ENCODE measurements at places on chromosomes 3 and 15. TPM values are rescaled to one million over a fixed set of nuclear protein-coding genes. Genes with fewer than 3 reads are reported as not detected.

Gene CFAP20DC
- total RNA-seq: 9.9 TPM

Gene FEZF2
- 0.14 TPM for total RNA-seq

DNA sequence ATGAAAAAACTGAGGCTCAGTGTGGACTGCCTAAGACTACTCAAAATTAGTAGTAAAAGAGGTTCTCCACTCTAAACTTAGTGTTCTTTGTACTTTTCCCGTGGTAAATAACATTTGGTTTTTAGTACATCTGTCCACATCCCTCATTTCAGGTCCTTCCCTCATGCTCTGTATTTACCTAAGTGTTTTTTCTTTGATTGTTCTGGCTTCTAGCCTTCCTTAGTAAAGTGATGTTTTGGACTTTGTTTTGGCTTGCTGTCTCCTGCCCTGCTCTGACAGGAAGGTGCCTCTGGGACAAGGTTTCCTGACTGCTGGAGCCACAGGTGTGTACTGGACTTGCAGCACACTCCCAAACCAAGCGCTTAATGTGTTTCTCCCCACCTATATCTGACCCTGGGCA is 29.9 kb upstream of the ALDH1A2 start:
- DNase-seq: no peak

DNA sequence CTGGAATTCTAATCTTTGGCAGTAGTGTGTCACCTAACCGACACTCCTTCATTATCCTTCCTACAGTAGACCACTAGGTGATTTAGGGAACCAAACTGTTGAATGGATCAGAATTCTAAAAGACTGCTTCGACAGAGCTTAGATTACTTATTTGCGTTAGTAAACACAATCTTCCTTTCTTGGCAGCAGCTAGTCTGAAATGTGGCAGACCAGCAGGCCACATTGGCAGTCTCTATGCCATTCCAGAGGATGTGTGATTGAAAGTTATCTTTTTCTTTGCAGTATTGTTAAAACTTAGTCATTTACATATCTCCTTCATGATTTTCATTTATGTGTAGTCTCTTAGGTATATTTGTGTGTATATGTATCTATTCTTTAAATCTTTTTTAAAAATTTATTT is 23.6 kb downstream of the MBNL1 start:
- no peak for DNase-seq

- DNase-seq: no peak
Measured at GRCh38 chr15:69435985-69436384, 16.6 kb upstream of the RPLP1 start.

DNA sequence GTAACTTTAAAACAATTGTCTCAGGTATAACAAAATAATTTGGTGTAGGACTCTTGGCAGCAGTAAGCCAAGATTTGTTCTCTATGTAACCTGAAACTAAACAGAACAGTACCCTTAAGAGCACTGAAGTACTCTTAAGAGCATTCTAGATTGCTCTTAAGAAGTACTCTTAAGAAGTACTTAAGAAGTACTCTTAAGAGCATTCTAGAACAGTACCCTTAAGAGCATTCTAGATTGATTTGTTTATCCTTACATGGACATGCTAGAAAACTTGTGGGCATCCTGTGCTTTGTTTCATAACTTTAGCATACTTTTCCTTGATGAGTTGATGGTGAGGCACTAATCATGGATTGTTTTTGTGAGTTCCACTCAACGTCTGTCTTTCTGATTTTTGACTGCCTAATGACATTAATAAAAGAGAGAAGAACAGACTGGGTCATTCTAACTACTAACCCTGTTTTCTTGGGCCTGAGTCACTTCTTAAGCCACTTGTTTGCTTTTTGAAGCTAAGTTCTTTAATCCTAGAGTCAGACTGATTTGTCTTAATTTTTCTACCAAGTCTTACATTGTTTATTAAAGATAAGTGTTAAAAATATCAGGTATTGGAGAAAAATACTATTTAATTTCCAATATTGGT is 57.2 kb upstream of the UTS2B start:
- no peak for DNase-seq

- peak; percentile 38 for DNase-seq
Measured at GRCh38 chr15:35444557-35445204, 101.3 kb downstream of the DPH6 start.

- DNase-seq: no peak
Measured at GRCh38 chr3:101181801-101182200, 138.6 kb downstream of the IMPG2 start.

GRCh38 chr3:151584566-151584965 is 123.7 kb upstream of the IGSF10 start:
- no peak for DNase-seq

GRCh38 chr15:56808160-56808559 is 74.9 kb upstream of the ZNF280D start:
- no peak for DNase-seq

GRCh38 chr15:29825227-29825626 is 3.0 kb upstream of the TJP1 start:
- no peak for DNase-seq

DNA sequence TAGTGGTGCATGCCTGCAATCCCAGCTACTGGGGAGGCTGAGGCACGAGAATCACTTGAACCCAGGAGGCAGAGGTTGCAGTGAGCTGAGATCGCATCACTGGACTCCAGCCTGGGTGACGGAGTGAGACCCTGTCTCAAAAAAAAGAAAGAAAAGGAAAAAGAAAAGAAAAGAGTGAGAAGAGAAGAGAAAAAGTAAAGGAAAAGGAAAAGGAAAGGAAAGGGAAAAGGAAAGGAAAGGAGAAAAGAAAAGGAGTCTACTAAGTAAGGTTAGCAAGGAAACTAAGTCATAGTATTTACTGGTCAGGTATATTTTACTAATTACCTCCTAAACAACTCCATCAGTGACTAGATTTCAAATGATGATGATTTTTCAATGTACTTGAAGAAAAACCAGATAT is 198.3 kb downstream of the VPS13C start:
- DNase-seq: no peak

DNA sequence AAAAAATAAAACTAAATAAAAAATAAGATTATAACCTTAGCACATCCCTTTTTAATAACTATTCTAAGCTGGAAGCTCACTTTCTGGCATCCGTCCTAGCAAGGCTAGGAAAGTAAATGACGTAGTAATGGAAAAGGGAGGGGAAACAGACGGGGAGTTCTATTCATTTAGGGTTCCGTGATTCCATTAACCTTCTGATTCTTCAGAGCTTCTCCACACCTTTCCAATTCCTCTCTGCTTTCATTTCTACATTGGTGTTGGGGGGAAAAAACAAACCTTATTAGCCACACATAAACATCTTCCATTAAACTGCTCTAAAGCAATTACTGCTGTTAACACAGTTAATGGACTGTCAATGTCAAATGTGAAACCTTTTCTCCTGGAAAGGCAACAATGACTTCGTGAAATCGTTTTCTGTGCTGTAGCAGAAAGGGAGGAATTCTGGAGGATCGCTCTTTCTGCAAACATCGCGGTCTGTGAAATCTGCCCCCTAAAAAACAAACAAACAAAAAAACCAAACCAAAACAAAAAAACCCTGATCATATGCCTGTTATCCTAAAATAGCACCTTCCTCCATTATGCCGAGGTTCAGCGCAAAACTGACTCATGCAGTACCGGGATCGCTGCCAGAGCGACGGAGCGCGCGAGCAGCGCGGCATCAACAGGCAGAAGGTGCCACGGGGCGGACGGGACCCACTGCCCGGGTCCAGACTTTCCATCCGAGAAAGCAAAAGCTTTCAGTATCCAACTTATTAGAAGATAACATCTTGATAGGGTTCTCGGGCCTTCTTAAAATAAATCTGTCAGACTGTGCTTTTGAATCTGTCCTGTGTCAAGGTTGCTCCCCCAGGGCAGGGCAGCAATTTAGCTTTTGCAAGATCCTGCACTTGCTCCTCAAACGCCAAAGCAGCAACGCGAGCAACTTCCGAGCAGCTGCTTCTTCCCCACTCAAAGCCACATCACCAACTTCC is 156.2 kb downstream of the FGF12 start:
- DNase-seq: no peak

DNA sequence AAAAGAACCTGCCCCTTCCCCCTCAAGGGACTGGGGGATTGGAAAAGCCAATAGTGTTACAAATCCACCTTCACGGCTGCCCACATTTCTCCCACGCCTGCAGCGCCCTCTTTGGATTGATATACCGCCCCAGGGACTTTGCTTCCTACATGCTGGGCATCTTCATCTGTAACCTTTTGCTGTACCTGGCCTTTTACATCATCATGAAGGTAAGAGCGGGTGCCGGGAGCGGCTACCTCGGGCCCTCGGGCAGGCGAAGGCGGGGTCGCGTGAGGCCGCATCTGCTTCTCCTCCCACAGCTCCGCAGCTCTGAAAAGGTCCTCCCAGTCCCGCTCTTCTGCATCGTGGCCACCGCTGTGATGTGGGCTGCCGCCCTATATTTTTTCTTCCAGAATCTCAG is 73.1 kb downstream of the USF3 start:
- DNase-seq: peak; percentile 77

DNA sequence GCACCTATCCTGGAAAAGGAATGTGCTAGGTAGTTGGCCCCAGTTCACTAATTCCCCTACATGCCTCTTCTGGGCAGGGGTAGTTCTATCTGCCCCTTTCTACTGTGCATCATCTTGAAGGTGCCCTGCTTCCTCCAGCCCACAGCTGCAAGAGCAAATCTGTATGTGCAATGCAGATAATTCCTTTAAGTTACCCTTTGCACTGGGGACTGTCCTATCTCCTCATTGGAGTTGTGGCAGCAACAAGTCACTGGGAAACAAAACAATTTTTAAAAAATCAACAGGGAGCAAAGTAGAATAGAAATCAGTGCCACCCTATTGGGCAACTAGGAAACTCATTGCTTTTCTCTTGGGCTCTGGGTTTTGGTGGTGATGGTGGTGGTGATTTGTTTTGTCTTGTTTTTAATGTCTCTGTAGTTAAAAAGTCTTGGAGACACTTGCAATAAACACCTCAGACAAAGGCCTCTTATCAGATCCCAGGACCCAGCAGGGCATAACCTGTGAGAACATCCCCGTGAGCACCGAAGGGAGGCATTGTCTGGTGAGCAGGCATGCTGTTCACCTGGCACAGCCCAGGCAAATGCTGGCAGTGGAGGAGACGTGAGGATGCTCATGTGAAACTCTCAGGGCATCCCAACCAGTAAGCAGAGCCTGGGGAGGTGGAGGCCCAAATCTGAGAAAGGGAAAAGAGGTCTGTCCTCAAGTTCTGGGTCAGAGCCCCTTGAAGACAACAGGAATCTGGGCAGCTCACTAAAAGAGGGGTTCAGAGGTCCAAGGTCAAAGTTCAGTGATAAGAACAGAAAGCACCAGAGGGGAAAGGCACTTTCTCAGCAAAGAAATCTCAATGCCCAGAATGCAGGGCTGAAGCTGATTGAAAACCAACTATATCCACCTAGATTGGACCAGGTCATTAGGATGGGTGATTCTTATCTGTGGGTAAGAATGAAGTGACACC is 27.9 kb downstream of the C2CD4B start:
- no peak for DNase-seq

- no peak for DNase-seq
Measured at GRCh38 chr3:15023249-15023648, 41.9 kb downstream of the MRPS25 start.

DNA sequence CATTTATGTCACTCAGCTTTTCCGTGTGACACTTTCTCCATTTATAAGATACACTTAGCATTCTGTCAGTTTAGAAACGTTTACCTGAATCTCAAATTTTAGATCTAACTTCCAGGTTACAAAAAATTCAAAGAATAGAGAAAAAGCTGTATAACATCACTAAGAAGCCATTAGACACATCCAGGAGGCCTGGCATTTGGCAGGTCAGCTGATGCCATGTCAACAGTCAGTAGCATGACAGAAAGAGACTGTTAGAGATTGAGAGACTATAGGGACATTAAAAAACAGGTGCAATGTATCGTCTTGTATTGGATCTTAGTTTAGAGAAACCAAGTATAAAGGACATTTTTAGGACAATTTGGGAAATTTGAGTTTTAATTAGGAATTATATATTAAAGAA is 53.4 kb upstream of the ATOSA start:
- DNase-seq: no peak

- DNase-seq: no peak
Measured at GRCh38 chr3:20406611-20407011, 220.6 kb upstream of the SGO1 start.

DNA sequence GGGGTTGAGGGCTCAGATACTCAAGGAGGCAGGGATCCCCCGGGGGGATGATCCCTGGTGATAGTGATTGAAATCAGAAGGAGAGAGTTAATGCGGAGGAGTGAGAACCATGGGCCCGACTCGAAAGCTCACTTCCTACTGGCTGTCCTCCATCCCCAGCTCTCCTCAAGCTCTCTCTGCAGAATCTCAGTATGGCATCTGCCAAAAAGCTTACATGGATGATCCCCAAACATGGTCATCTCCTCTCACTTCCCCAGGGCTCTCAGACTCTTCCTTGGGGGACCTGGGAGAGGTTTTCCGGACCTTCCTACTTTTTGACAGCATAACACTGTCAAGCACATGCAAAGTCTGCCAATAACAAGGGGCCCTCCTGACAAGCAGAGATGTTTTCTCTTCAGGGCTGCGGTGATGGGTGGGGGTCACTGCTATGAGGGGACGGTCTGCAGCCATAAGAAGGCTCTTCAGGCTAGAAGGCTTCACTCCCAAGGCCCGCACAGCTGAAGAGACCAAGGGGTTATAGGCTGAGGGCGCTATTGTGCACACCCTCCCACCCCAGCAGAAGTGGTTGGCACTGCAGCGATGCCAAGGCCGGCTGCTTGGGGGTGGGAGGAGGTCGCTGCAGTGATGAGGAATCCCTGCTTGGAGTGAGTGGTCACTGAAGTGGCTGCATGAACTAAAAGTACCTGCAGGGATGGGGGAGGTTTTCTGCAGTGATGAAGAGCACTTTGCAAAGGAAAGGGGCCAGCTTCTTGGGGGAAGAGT is 828 bp upstream of the VWA5B2 start:
- DNase-seq: no peak

- DNase-seq: peak; percentile 16
Measured at GRCh38 chr3:184941408-184941807, 129.4 kb downstream of the VPS8 start.

DNA sequence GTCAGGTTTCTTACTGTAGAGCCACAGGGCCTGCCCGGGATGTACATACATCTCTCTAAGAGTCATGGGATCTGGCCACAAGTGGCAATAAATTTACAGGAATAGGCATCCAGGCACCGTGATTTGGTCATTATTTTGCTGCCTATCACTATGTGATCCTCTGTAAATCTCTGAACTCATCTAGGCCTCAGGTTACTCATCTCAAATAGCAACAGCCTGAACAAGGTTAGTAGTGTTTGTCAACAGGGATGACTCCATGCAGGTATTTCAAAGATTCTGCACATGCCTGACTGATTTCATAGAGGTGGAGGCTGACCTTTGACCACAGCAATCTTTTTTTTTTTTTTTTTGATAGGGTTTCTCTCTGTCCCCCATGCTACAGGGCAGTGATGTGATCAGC is 88.8 kb upstream of the TBL1XR1 start:
- no peak for DNase-seq

DNA sequence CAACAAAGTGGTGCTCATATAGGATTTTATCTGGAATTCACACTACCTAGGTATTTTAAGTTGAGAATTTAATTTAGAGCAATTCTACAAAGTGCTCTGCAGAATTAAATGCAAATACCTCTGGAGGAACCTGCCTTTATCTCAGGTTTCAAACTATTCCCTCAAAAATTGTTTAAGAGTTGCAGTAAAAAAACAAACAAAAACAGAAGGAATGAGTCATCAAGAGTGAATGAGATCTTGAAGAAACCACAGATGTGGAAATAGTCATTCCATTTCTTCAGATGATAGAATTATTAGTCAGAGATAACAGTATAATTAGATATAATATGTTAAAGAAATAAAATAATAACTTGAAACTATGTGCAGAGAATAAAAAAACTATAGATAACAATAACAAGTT is 80.8 kb upstream of the SCN5A start:
- no peak for DNase-seq

Measured in H7 (cell line).